ENCODE measurements at places on chromosomes 5 and 9.

DNA sequence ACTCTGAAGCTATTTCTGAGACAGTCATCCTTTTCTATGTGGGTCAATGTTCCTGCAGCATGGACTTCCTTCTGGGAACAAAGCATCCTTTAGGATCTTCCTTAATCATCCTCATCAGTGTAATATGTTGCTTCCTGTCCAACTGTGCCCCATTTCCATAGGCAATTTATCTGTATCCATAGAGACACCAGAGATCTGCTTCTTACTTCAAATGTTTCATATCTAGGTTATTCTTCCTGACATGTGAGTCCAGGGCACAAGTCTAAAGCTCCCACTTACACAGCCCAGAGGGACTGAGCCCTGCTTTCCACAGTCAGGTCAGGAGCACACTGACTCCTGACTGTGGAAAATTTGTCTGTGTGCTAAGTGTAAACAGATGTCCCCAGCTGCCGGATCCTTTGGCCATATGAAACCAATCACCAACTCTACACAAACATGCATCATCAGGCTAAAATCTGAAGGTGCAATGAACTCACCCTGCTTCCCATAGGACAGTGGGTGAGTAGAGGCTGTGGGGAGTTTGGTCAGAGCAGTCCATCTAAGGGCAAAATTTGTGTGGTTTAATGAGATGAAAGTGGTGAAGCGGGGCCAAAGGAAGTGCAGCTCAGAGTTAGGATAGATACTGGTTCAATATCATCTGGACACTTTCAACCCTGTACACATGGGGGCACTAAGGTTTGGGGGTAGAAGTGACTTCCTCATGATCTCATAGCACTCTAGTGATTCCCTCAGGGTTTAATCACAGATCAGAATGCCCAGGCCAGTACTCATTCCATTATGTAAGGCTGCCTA is 85.2 kb upstream of the TNC start:
- no peak for DNase-seq

DNA sequence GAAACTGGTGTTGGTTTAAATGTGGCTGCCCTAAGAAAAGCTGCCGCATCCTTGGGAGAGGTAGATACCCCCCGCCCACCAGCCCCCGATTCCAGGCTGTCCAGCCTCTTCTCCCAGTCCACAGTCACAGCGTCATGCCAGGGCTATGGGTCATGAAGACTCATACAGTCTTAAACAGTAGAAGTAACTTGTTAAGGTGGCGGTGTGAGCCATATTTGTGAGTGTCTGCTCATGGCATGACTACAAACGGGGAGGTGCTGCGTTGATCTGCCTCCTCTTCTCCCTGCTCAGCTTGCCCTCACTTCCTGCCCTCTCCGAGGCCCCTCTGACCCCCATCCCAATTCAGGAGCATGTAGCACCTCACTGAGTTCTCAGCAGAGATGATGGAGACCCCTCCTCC is 20.8 kb downstream of the FGD3 start:
- DNase-seq: no peak

DNA sequence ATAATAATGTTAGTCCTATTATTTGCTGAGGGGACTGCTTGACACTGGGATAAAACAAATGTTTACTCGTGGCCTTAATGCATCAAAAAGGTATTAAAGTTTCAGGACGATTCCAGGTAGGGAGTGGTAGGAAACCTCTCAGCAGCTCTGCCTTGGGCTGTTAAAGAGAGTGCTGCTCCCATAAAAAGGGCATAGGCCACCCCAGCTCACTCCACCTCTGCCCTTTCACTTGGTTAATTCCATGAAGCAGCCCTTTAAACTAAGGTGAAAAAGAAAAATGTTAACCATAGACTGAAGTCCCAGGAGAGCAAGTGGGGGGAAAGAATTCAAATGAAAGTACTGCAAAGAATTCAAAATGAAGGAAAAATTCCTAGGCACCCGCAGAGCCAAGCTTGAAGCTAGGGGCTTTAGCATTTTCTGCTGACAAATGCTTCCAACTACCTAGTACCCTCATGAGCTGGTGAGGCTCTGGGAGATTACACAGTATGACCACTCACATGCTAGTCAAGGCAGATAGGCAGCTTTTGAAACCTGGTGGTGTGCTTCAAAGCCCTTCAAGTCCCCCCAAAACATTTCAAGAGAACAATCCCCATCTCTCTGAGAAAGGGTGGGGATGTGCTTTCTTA is 8.5 kb downstream of the KLF9 start:
- DNase-seq: no peak

- DNase-seq: no peak
Measured at GRCh38 chr5:39080168-39080567, 6.0 kb upstream of the RICTOR start.

GRCh38 chr5:15371184-15371583 is 128.8 kb upstream of the FBXL7 start:
- DNase-seq: no peak

DNA sequence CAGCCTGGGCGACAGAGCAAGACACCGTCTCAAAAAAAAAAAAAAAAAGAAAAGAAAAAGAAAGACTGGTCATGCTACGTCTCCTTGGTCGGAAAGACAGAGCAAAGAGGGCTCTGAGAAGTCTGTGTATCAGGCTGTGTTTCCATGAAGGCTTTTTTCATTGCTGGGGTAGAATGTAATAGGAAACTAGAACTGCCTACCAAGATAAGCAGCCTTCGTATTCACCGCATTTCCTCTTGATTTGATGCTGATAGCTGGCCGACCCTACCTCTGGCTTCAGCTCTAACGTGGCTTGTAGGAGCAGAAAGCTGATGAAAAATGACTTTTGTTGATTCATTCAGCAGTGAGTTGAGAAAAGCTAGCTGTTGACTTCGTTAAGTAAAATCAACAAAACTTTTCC is 17.4 kb downstream of the SLC1A3 start:
- DNase-seq: no peak
